ENCODE measurements at places on chromosomes 4 and X. TPM values are rescaled to one million over a fixed set of nuclear protein-coding genes. Genes with fewer than 3 reads are reported as not detected.

The CCKAR gene
- not detected for total RNA-seq

The CLDN34 gene
- not detected for total RNA-seq

The OPN1LW gene
- total RNA-seq: not detected

The SPANXB1 gene
- total RNA-seq: not detected

The PNMA6F gene
- total RNA-seq: not detected

The WDR17 gene
- total RNA-seq: 6.9 TPM

The NMU gene
- total RNA-seq: 0.44 TPM

The EDA2R gene
- total RNA-seq: 0.09 TPM

The UGT2A2 gene
- not detected for total RNA-seq

The RAB9B gene
- 0.67 TPM for total RNA-seq

The SMARCA1 gene
- 56.9 TPM for total RNA-seq

The ITIH6 gene
- total RNA-seq: not detected

GRCh38 chr4:26061248-26061986 is 147.4 kb downstream of the SMIM20 start:
- DNase-seq: peak; percentile 64

DNA sequence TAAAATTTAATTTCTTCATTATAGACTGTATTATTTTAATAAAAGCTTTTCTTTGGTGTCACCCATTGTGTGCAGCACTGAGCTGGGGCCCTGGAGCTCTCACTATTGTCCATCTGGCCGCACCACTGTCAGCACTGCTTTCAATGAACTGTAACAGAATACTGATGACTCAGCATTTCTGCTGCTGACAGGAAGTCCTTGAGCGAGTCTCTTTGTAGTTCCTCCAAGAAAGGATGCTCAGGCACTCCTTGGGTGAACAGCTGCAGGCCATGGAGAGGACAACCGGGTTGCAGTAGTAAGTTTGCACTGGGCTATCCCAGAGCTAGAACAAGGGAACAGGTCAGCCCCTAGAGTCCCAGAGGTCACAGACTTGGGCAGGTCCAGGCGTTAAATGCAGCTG is 81.6 kb downstream of the SORBS2 start:
- DNase-seq: peak; percentile 21

- DNase-seq: peak; percentile 51
These were observed 2.8 kb downstream of the SFRP2 start for GRCh38 chr4:153785910-153786721.

DNA sequence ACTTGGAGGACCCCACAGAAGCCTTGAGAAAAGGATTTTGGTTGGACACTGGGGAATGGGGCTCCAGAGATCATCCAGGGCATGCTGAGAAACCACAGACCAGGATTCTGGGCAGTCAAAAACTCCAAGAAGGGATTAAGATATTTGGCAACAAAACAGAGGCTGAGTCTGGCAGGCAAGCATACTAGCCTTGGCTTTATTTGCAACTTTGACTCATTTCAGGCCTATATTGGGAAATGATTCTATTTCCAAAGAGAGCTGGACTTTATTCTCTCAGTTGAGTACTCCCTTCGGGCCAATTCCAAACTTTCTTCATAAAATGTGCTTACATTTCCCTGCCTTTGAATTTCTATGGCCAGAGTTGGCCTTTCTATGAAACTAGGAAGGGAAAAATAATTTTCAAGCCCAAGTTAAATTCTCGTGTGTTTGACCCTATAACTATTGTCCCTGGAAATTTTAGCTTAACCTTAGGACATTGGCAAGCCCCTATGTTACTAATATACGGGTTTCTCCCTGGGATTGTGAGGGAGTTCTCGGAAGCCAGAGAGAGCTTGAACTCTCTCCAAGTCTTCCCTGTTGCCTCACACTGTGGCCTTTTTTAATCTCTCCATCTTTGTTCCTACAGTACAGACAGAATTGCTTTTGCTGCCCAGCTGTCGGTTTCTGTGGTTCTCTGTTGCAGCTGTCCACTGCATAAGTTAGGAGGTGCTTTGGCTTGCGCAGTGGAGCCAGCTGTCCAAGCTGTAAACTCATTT is 112.6 kb upstream of the FAM9A start:
- DNase-seq: no peak

DNA sequence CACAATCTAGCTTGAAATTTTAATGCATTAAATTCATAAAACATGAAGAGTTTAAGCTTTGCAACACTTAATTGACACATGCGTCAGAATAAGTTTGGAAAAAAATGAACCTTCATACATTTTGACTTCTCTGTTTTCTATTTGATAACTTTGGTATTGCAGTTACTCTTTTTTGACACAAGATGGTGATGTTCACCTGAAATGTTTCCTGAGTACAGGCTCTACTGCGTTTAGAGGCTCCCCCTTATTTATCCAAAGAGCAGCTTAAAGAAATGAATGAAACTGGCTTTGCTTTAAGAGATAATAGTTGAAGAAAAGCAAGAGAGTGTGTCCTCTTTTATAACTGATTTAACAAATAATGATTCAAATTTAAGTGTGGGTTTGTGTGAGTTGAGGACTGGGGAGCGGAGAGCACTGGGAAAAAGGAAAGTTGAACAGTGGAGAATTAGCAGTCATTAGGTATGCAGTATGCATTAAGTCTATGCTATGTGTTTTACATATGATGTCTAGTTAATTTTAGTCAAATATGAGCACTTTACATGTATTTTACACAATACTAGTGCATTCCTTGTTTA is 180.6 kb upstream of the NUDT6 start:
- peak; percentile 69 for DNase-seq

- peak; percentile 49 for DNase-seq
These were observed 504 bp upstream of the RBM3 start for GRCh38 chrX:48573690-48574269.

DNA sequence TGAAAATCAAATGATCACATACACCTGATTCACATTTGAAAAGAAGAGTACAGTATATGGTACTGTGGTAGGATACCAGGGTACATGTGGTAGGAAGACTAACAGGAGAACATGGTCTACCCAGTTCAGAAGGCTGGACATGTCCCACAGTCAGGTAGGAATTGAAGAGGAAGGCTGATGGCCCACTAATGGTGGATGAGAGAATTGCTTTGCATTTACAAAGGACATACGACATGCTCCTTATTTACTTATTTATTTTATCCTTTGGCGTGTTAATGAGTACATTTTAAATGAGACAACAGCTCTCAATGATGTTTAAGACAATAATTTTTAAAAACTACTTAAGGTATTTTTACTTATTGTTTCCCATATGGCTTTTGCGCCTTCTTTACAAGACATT is 106.7 kb upstream of the BMP2K start:
- DNase-seq: no peak

DNA sequence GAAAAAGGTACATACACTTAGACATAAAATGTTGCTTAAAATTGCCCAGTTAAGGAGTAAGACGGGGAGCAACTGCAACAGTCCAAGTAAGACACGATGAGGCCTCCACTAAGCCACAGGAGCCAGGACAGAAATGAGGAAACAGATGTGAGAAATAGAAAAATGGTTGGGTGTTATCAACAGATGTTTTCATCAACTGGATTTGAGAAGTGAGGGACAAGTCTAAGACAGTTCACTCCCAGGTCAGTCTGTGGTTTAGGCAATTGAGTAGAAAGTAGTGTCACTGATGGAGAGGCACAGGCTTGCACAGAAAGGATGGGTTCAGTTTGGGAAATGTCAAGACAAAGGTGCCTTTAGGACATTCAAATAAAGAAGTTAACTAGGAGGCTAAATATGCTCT is 23.5 kb upstream of the PHF8 start:
- no peak for DNase-seq

DNA sequence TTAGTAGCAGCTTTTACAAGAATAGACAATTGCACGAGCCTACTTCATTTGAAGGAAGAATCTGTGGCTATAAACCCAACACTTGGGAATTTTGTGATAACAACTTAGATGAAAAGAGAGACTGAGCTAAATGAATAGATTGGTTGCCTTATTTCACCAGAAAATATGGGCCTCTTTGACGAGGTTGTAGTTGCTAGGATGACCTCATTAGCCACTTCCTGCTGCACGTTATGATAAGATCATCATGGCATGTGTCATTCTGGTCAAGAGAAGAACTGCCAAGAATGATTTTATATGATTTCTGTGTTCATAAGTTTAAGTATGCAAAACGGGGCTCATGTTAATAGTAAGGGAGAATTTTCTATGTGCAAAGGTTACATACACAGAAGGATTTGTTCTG is 321.9 kb upstream of the GIMD1 start:
- peak; percentile 44 for DNase-seq

- no peak for DNase-seq
These were observed 46.5 kb downstream of the HADH start for GRCh38 chr4:108036213-108036612.

DNA sequence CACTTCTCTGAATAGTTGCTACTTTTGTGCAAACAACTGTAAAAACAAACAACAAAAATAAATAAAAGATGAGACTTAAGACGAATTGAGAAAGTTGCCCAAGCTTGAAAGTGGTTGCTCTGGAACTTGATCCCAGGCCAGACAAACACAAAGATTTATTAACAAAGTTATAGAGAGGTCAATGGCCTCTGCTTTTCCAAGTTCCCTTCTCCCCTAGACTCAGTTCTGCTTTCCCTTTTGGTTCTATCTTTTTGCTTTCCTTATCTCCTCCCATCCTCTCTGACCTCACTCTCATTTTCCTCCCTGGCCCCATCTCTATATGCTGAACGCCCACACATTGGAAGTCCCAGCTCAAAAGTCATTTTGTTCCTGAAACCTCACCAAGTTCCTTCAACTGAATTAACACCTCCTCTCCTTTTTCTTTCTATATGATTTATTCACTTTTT is 82.7 kb downstream of the MXRA5 start:
- no peak for DNase-seq

DNA sequence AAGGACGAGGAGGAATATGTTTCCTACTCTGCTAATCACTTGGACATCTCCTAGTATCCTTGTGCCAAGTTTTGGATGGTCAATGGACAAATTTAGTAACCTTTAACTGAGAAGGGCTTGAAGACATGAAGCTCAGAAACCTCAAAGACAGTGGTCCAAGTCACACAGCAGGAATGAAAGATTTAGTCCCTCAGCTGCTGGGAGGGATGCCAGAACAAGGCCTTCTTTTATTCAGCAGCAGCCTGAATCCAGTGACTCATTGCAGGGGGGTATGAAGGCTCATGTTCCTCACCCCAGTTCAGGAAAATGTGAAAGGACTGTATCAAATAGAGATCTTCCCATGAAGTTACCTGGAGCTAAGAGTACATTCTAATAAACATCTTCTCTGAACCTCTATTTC is 214.9 kb upstream of the UGT8 start:
- peak; percentile 37 for DNase-seq

GRCh38 chr4:149264093-149264733 is 551.4 kb downstream of the IQCM start:
- DNase-seq: peak; percentile 84

GRCh38 chrX:151919610-151920009 is 6.9 kb downstream of the MAGEA4 start:
- DNase-seq: no peak

GRCh38 chrX:65697211-65697641 is 29.8 kb downstream of the MSN start:
- DNase-seq: peak; percentile 40

DNA sequence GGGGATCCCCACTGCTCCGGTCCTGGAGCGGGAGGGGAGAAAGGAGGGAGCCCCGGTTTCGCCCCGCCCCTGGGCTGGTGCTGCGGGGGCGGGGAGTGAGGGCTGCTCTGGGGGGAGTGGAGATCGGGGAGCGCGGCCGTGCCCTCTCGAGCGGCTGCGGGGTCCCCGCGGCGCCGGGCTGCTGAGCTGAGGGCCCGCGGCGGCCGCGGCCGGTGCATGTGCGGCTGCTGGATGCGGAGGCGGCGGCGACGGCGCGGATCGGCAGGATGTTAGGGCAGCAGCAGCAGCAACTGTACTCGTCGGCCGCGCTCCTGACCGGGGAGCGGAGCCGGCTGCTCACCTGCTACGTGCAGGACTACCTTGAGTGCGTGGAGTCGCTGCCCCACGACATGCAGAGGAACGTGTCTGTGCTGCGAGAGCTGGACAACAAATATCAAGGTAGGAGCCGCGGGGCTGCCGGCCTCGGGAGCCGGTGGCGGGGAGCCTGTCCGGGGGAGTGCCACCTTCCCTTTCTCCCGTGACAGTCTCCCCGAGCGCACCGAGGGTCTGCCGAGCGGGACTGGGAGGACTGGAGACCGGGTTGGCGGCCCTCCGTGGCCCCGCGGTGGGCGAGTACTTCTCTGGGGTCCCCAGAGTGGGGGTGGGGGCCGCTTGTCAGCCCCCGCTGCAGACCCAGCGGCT is at the start of gene ING2:
TSS of gene ING2 (plus strand) at position 129 of the 681 bp plus-strand sequence. CDS start at position 267, 138 bp downstream.
- DNase-seq: peak; percentile 84

DNA sequence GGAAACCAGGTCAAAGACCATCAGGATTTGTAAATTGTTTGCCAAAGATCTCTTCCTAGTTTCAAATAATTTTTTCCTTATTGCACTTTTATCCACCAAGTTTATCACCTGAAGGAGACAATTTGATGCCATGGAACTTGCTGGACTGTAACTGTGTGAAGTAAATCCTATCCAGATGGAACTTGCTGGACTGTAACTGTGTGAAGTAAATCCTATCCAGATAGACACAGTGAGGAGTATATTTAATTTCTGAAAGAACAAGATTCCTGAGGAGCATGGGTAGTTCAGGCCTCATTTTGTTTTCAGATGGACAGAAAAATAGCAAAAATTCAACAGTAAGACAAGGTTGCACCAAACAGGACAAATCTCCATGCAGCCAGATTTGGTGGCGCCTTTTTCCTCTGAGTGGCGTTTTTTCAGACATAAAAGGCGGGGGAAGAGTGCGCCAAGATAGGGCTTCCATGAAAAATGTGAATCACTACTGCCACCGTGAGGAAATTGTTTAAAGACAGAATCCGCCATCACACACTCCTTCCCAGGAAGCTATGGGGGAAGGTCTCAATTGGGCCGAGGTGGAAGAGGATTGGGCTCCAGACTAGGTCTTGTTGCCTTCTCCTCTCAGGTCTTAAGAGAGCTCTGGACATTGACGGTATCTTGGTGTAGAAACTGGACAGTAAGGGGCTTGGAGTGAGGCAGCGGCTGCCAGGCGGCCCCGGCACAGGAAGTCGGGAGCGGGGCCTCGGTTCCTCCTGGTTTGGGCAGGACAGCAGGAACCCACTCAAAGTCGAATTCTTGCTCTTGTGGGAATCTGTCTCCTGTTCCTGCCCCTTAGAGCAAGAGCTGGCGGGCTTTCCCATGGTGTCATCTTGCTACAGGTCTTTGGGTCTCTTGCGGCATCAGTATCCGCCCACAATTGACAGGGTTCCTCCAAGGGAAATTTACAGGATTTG is 234.7 kb downstream of the OR13H1 start:
- peak; percentile 84 for DNase-seq

- no peak for DNase-seq
These were observed 14.6 kb downstream of the CTAG1A start for GRCh38 chrX:154599531-154599930.

GRCh38 chrX:12494400-12495138 is 296.6 kb upstream of the PRPS2 start:
- DNase-seq: no peak

Data from A673 (cell line).